Stimulated activated CD4-positive, alpha-beta T cell treated with anti-CD3 and anti-CD28 coated beads, Interleukin-4, amount 100 ng/mL, for 24 hours (primary cell): ENCODE measurements at places on chromosomes 16 and 17.
A peak's percentile ranks its signal among the peaks of the same experiment; 100 is the strongest.

- no peak for DNase-seq
These were observed 763 bp upstream of the TOM1L1 start for GRCh38 chr17:54899721-54900456.

- DNase-seq: peak; percentile 84
These were observed 27.3 kb downstream of the TBC1D16 start for GRCh38 chr17:80008383-80008840.

DNA sequence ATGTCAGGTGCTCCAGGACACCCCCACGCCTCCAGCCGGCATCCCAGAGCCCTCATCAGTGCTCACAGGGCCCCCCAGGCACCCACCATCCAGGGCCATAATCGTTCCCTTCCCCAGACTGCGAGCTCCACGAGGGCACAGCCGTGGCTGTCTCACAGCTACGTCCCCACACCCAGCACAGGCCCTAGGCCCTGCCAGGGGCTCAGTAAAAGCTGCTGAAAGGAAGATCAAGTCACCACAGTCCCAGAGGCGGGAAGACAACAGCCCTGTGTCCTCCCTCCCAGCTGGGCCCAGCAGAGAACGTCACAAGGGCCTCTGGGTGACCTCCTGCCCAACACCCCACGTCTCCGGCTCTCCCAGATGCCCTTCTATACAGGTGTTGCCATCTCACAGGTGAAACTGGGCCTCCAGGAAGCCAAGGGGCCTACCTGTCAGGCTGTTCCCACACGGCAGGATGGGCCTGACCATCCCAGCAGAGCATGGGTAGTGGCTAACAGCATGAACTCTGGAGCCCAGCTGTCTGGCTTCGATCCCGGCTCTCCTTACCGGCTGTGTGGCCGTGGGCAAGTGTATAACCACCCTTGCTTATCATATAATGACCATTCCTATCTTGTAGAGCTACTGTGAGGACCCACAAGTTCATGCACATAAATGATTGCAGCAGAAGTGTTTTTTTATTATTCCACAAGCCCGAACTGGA, 17.9 kb downstream of the ARL2BP start:
- DNase-seq: no peak

- no peak for DNase-seq
These were observed 15.3 kb downstream of the ZZEF1 start for GRCh38 chr17:4127555-4127954.

DNA sequence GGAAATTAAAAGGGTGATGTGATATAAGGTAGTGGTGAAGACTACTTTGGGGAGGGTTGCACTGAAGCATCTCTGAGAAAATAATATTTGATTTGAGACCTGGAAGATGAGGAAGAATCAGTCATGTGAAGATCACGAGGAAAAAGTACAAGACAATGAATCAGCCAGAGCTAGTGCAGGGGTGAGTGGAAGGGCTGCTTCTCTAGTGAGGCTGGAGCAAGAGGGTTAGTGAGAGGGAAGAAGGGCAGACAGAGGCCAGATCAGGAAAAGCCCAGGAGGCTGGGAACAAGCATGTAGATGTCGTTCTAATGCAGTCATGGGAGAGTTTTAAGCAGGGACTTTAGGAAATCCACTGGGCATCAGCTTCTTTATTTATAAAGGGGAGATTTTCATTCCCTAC, 504.2 kb upstream of the SALL1 start:
- no peak for DNase-seq

DNA sequence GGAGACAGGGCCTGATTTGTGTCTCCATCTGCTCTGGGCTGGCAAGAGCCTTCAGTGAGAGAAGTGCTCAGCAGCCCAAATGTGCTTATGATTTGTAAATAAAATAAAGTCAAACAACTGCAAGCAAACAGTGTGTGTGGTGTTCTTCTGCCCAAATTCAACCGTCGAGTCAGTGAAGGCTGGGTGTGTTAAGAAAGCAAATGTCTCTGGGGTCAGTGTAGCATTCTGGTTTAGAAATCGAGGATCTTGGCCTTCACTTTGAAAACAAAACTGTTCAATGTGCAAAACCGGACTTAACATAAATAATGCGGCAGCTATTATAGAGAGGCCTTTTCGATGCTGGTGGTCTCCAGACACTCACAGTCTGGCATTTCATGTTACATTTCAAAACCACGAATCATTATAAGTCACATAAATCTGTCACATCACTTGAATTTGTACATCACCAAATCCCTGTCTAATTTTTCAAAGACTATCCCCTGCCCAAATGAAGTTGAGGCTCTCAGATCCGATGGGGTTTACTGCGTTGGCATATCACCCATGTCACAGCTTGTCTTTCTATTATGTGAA, 158.6 kb upstream of the MYOCD start:
- DNase-seq: no peak

- peak; percentile 20 for DNase-seq
These were observed 28.3 kb downstream of the G6PC1 start for GRCh38 chr17:42928714-42929496.

GRCh38 chr17:17153071-17153470, 53.1 kb downstream of the PLD6 start:
- DNase-seq: no peak

DNA sequence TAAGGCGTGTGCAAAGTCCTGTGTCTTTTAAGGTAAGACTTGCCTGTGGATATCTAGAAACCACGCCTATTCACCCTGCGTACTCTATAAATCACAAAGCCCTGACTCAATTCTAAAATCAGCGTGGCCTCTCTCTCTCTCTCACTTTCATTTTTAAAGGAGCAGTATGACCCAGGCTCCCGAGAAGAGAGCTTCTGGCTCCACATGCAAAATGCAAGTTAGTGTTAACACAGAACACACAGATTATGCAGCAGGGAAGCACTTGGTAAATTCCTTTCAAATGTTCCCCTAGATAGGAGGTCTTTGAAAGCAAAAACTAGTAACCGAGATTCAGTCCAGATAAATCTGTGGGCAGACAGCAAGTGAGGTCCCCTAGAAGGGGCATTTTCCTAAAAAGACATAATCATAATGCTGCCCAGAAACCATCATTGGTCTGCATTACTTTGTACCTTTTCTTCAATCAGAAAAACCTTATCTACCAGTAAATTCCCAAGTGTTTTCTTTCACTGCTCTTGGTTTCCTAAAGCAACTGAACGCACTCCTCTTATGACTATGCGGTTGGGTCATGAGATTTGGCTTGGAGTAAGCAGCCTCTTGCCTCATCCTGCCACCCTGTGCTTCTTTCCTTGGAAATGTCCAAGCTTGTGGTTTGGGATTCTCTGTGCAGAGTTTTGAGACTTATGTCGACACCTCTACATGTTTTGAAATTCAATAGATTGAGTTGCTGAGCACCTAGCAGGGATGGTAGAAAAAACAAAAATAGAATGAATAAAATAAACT, 31.7 kb upstream of the KCNJ2 start:
- DNase-seq: peak; percentile 31

- DNase-seq: no peak
These were observed 135.1 kb upstream of the NOL11 start for GRCh38 chr17:67582673-67583081.

DNA sequence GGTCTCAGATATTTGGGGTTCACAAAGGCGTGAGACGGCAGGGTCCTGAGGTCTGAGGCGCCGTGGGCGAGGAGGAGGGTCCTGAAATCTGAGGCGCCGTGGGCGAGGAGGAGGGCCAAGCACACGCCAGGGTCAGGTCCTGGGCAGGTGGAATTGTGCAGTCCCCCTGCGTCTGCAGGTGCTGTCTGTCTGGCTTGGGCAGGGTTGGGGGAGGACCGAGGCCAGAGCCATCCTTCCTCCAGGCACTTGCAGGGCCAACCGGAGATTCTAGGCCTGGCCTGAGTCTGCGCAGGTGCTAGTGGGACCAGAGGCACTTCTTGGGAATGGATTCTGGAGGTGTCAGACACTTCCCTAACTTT, 2.4 kb upstream of the APRT start:
- DNase-seq: no peak

- no peak for DNase-seq
These were observed 2.8 kb downstream of the ZNF319 start for GRCh38 chr16:57997528-57998265.

DNA sequence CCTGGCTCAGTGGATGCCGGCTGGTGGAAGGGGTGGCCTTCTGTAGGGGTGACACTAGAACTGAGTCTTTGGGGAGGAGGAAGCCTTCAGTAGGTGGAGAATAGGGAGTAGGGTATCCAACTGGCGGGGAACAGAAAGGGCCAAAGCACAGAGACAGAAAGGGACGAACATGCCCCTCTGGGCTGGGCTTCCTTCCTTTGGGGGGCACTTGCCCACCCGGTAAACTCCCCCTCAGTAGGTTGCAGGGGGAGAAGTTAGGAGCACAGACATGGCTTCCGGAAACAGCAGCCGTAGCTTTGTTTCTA, 774 bp downstream of the ENGASE start:
- no peak for DNase-seq

GRCh38 chr17:76544546-76545365, 4.9 kb downstream of the PRCD start:
- no peak for DNase-seq

- DNase-seq: no peak
These were observed 3.8 kb downstream of the MYO1D start for GRCh38 chr17:32873114-32873513.

DNA sequence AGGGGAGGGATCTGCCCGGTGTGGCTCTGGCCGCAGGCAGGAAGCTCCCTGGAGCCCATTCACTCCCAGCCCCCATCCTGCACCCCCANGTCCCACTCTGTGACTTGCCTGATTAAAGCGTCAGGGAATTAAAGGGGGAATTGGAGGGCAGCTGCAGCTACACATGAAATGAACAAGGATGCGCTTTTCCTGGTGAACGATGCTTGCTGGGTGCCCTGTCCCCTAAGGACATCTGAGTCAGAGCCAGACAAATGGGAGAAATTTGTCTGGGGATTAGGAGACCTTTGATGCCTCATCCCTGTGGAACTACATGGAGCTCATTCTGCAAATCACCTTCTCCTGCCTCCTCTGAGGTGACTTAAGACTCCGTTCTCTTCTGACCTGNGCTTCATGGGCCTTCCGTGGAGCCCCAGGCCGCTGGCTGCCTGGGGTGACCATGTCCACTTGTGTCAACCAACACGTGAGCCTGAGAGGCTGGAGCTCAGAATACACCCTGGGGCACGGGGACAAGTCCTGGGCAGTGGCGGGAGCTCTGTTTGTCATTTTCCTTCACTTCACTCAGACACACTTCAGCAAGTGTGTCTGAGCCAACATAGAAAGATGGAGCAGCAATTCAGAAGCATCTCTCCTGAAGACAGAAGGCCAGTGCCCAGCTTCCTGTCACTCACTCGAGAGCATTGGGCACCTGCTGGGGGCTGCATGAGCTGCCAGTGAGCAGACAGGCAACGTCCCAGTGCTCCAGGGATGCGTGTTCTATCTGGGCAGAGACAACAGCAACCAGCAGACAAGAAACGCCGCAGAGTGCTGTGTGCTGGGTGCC, 54.1 kb downstream of the METRNL start:
- no peak for DNase-seq

- peak; percentile 63 for DNase-seq
These were observed 8.8 kb upstream of the CEP112 start for GRCh38 chr17:66200685-66201092.

DNA sequence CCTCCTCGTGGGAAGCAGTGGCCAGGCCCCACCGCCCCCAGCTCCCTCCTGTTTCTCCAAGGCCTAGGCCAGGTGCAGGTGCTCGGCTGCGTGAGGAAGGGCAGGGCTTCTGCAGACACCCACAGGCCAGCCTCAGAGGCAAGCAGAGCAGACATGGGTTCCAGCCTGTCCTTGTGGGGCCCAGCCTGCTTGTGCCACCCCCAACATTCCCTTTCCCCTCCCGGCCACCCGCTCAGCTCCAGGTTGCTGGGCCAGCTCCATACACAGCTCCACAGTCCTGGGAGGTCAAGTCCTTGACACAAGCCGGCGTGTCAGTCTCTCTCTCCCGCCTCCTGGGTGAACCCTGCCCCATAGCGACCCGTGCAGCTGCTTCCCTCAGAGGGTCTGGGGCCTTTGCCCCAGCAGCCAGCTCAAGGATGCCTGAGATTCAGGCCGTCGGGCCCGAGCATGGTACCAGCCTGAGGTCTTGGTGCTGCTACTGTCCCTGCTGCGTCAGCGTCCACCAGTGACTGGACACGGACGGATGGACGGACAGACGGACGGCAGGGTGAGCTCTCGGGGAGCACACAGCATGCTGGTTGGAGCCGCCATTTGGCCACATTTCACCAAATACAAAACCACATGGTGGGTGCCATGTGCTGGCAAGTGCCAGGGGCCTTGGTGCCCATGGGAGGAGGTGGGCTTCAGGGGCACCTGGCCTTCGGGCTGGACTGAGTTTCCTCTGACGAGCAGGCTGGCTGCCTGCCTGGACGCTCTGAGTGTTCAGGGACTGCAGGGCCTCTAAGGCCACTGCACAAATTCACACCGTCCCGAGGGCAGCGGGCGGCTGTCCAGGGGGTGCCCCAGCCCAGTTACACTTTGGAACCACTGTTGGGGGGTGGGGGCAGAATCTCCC, 8.0 kb downstream of the SECTM1 start:
- no peak for DNase-seq

DNA sequence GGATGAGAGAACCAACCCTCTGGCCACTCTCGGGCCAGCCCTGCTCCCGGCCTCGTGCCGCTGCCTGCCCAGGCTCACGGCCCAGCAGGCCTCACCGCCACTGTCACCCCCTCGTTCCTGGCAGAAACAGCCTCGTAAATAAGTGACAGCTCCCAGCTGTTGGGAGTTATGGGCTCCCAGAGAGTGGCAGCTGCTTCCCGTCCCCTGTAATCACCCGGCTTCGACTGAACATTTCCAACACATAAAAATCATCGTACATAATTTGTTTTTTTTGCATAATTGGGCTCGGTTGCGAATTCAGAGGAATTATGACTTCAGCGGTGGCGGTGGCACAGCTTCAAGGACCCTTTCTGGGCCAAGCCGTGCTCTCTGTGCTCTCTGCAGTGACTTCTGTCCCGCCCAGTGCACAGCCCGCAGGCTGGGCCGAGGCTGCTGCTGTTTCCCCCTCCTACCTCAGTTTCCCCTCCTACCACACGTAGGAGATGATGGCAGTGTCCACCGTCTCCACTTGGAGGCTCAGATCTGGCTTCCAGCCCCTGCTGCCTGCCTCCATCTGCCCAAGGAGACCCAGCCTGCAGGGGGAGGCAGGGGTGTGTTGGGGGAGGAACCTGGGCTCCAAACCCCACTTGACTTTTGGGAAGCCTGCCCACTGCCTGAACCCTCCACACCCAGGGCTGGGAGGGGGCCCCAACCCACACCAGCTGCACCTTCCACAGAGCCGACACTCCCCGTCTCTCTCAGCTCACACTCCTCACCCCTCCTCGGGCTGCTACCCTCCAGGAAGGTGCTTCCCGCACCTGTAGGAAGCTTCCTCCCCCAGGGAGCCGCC, 84.9 kb downstream of the RTN4RL1 start:
- no peak for DNase-seq

GRCh38 chr17:63124536-63124935, 158.5 kb downstream of the TANC2 start:
- no peak for DNase-seq

GRCh38 chr16:15639061-15639568, 3.8 kb downstream of the MARF1 start:
- DNase-seq: peak; percentile 29
